Cardiac fibroblast (primary cell): ENCODE measurements at places on chromosomes 3 and 15.

DNA sequence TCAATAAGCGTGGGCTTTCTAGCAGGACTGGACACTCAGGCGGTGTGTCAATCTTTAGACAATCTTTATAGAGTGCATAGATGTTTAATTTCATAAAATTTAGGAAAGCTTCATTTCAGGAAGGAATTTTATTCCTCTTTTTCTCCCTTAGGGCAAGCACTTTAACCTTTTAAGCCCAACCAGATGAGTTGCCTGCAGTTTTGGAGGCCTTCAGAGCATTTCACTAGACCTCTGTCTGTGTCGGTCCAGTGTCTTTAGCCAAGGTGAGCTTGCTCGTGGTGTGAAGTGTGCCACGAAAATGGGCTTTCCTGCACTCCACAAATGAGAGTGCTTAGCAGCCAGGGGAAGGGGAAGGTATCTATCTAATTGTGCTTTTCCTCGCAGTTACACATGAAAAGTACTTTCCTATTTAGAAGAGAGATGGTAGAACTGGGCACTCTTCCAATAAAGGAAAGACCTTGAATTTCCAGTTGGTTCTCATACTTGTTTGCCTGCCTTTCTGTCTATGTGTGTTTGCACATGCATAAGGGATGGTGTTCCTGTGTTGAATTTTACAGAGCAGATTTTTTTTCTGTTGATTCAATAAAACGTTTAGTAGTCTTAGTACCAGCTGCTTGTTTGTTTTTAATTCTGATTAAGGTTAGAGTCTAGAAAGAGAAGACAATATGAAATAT is 53.6 kb downstream of the FEZF2 start:
- DNase-seq, result no peak

DNA sequence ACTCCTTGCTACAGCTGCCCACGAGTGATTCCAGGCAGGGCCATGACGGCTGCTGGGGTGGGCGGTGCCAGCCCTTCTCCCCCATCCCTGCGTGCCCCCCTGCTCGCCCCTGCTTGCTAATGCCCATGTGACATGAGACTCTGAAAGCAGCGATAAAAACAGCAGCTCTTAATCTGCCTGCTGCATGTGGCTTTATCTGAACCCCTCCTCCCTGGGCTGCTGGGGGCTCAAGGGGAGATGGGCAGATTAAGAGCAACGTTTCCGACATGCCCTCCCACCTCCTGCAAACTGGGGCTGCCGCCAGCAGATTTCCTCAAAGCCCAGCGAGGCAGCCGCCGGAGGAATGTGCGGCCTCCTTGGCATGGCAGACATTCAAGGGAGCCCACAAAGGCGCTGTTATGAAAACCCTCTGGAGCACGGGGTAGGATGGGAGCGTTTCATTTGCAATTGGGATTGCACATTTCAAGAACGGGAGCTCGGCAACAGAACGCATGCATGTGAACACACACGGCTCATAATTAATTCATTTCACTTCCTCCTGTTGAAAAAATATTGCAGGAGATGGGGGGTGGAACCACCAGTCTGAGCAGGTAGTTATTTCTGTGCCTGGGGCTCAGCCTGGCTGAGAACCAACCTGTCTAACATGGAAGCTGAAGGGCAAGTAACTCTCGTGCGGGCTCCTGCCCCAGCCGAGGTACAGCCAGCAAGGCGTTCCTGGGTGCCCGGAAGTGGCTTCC is 504.2 kb upstream of the PROK2 start:
- peak; percentile 19 for DNase-seq

DNA sequence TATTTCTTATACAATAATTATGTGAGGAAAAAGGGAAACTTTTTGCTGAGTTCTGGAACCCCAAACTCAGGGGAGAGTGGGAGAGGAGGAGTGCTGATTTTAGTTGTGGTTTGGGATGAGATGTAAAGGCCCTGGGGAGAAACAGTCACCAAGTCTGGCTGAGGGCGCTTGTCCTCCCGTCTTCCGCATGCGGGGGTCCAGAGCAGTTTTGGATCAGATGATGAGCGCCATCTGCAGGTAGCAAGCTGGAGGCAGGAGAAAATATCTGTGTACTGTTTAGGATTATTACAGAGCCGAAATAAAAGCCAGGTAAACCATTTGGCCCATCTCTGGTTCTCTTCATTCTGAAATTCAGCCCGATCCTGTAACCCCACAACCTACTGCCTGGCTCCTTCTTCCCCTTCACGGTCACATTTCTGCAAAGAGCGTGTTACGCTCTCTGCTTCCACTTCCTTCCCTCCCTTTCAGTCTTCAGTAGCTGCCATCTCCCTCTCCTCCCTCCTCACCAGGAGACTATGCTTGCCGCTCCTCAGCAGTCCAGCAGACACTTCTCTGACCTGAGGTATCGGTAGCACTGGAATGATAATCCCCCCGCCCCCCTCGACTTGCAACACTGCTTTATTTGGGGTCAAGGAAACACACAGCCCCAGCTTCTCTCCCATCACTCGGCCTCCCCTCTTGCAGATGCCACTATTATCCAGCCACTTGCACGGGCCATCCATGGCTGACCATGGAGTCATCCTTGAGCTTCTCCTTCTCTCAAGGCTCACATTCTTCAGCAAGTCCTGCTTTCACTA is 1.4 kb upstream of the PARP14 start:
- DNase-seq, result peak; percentile 83

- DNase-seq, result no peak
Observed at GRCh38 chr3:70820397-70820796, 508.0 kb upstream of the MDFIC2 start.

DNA sequence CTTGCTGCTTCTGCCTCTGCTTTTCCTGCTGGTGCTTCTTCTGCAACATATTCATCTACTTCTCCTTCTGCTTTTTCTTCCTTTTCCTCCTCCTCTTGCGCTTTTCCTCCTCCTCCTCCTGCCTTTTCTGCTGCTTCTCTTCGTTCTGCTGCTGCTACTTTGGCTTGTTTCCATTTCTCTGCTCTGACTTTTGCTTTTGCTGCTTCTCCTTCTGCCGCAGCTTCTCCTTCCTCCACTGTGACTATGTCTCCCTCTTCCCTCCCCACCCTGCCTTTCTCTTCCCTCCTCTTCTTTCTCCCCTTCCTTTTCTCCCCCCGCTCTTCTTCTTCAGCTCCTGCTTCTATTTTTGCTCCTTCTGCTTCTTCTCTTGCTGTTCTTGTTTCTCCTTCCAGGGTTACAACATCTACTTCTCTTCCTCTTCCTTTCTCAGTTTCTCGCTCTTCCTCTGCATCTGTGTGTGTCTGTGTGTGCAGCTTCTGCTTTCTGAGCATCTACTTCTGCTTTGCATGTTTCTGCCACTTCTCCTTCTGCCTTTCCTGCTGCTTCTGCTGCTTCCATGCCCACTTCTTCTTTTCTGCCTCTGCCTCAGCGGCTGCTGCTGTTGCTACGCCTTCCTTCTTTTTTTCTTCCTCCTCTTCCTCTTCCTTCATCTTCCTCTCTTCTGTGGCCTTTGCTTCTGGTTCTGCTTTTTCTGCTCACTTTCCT is 51.4 kb downstream of the FAM43A start:
- no peak for DNase-seq

DNA sequence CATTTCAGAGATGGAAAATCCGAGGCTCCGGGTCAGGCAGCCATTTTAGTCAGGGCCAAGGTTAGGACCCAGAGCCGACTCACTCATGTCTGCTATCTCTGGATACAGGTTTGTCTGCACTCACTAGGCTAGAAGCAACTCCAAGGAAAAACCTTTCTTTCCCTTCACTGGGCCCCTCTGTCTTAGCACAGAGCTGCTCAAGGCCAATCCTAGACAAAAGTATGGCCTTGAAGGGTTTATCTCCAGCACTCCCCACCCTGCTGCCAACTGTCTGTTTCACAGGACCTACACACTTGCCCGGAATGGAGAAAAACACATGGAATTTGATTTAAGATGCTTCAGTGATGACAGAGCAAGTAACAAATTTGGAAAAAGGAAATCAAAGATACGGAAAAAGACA is 25.6 kb downstream of the ACAN start:
- DNase-seq, result no peak

DNA sequence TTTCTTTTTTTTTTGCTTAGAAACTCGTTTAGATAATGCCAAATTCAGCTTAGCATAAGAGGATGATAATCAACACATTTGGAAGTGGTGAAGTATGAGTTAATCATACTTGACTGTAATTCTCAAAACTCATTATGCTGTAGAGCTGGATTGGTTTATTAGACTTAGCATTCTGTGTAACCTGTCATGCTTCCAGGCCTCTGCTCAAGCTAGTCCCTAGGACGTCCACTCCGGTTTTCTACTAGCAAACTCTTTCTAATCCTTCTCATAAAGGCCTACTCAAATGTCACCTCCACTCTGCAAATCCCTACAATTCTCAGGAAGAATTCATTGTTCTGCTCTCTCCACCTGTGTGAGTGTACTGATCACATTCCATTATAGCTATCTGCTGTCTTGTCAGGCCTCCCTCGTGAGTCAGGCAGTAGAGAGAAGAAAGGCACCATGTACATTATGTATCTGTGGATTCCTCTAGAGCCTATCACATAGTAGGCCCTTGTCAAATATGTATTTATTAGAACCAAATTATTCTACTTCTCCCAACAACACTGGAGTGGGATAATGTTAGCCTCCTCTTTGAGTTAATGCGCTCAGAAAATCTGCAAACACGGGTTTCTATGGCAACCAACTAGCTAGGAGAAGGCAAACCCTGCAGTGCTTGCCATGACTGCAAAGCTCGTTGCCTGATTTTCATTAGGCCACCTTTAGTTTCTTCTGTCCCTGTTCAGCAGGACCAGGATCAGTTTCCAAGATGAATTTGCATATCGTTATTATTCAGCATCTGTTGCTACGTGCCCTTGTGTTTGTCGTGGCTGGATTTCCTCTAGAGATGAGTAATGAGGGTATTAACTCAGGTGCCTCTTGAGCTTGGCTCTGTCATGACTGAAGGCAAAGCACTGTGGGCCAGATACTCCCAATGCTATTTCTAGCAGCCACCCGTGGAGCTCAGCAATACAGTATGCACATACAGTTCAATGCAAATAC is 30.7 kb downstream of the ATP13A5 start:
- no peak for DNase-seq

DNA sequence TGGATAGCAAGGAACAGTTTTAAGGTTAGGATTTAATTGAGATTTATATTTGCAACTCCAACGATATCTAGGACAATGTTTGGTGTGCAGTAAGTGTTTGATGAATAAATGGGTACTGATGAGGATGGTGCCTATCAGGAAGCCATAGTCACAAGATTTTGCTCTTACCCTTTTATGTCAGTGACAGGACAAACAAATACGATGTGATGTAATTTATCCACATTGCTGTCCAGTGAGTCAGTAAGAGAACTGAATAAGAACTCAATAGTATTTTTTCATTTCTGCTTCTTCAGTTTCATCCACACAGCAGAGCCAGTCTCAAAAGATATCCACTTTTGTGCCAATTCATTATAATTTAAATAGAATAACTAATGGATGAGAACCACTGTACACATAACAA is 18.5 kb downstream of the C3orf85 start:
- DNase-seq, result peak; percentile 4
